ENCODE measurements at places on chromosomes 12 and 14. TPM values are rescaled to one million over a fixed set of nuclear protein-coding genes. Genes with fewer than 3 reads are reported as not detected.

DNA sequence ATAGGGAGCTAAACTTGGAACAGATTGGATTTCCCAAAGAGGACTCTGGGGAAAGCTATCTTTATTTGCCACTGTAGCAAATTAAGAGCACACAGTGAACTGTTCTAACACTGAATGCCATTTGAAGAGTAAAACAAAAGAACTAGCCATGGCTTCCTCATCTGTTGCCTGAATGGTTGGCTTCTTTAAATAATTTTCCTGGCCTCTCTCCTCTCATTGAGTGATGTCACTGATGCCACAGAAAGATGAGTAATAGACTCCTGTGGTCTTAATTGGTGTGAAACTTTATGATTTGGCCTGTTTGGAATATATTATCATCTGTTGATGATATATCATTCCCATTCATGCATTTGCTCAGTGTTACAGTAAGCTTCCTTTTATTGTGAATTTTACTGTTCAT, 42.5 kb downstream of the WDR20 start:
- no peaks in the 10 kb centered on the region for H3K36me3 ChIP-seq
- H3K27ac ChIP-seq, result no peak overlapping the region
- DNase-seq, result no peak
- no peaks in the 10 kb centered on the region for H3K27me3 ChIP-seq

GRCh38 chr12:16606201-16606849, 363 bp upstream of the LMO3 start:
- peak overlapping the region; percentile 63 for H3K4me3 ChIP-seq
- DNase-seq, result no peak
- no peaks in the 10 kb centered on the region for H3K36me3 ChIP-seq
- H3K4me1 ChIP-seq, result no peaks in the 10 kb centered on the region
- H3K27ac ChIP-seq, result peak overlapping the region; percentile 83

DNA sequence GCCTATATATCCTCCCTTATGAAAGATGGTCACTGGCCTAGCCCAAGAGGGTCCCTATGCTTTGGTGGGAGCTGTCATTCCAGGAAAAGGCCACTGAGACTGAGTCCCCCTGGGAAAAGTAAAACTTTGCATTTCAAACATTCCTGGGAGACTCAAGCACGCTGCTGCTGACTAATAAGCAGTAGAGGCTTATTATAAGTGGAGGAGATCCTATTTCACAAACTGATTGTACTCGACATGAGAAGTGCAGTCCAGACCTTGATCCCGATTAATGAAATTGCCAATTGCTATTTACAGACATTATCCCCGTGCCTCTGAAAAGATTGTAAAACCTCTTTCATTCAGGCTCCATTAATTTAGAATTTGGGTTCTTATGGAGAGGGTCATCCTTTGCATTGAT, 96.6 kb downstream of the EMP1 start:
- no peaks in the 10 kb centered on the region for H3K27me3 ChIP-seq
- DNase-seq, result no peak
- H3K27ac ChIP-seq, result no peak overlapping the region
- H3K4me3 ChIP-seq, result no peak overlapping the region

DNA sequence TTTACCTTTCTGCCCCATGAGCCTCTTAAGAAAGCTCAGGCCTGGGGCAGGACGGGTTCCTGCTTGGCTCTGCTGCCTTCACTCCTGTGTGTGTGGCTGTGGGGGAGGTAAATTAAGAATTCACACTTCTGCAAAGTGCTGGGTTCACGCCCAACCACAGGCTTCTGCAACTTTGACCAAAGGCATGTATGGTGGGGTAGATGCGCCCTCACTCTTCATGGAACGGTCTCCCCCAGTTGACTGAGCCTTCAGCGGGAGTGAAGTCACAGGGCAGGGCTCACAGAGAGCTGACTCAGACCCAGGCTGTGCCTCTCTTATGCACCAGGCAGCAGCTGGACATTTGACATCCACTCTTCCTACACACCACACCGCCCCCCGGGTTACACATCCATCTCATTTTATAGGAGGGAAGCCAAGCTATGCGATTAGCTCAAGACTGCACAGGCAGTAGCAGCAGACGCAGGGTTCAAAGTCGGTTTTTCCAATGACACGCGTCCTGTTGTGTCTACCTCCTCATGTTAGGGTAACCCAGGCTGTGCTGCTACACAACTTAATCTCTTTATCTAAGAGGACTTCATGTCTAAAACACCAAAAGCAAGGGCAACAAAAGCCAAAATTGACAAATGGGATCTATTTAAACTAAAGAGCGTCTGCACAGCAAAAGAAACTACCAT, 15.4 kb upstream of the BCL11B start:
- H3K36me3 ChIP-seq, result no peaks in the 10 kb centered on the region
- H3K4me1 ChIP-seq, result no peaks in the 10 kb centered on the region
- DNase-seq, result no peak
- H3K27me3 ChIP-seq, result no peaks in the 10 kb centered on the region
- H3K27ac ChIP-seq, result no peak overlapping the region
- H3K4me3 ChIP-seq, result no peak overlapping the region

- H3K4me3 ChIP-seq, result no peak overlapping the region
- H3K27ac ChIP-seq, result no peak overlapping the region
- DNase-seq, result no peak
- H3K36me3 ChIP-seq, result no peaks in the 10 kb centered on the region
- no peaks in the 10 kb centered on the region for H3K27me3 ChIP-seq
These were observed 17.9 kb upstream of the PTGR2 start for GRCh38 chr14:73833530-73834260.

DNA sequence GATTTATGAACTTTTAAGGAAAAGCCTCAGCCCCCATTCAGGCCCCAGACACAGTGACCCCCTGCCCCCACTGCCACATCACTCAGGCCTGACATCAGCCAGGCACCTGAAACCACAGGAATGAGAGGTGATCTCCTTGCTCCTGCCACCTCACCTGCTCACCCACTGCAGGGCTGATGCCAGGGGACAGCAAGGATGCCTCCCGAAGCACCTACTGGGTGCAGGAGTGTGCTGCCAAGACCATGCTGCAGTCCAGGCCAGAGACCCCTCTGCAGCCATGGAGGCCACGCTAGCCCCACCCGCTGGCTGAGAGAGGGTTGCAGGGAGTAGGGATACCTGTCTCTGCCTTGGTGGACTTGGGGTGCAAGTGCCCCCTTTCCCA, 18.6 kb upstream of the KRT7 start:
- H3K27ac ChIP-seq, result no peak overlapping the region
- H3K4me1 ChIP-seq, result peaks cover 6% of the 10 kb centered on the region
- DNase-seq, result no peak
- no peaks in the 10 kb centered on the region for H3K36me3 ChIP-seq
- no peak overlapping the region for H3K4me3 ChIP-seq

- H3K4me3 ChIP-seq, result no peak overlapping the region
- H3K36me3 ChIP-seq, result peaks cover 19% of the 10 kb centered on the region
- no peak for DNase-seq
- no peak overlapping the region for H3K27ac ChIP-seq
- H3K27me3 ChIP-seq, result no peaks in the 10 kb centered on the region
- H3K4me1 ChIP-seq, result no peaks in the 10 kb centered on the region
These were observed 36.7 kb upstream of the PITPNM2 start for GRCh38 chr12:123187637-123188036.

DNA sequence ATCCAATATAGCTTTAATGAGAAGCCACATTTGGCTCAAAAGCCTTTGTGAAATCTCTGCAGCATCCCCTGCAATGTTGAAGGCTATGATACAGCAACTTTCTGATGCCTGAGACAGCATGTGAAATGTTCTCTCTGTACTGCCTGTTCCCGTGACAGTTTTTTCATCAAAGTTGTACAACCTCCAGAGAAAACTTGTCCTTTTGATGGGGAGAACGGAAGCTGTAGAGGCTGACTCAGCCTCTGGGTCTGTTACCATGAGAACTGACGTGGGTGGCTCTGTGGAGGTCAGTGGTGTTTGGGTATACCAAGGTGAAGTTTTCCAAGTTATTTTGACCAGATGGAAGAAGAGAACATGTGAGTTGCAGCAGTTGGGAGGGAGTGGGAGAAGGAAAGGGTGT, 17.0 kb downstream of the SLC4A8 start:
- no peaks in the 10 kb centered on the region for H3K27me3 ChIP-seq
- no peaks in the 10 kb centered on the region for H3K4me1 ChIP-seq
- H3K4me3 ChIP-seq, result no peak overlapping the region
- no peak for DNase-seq
- H3K27ac ChIP-seq, result no peak overlapping the region

DNA sequence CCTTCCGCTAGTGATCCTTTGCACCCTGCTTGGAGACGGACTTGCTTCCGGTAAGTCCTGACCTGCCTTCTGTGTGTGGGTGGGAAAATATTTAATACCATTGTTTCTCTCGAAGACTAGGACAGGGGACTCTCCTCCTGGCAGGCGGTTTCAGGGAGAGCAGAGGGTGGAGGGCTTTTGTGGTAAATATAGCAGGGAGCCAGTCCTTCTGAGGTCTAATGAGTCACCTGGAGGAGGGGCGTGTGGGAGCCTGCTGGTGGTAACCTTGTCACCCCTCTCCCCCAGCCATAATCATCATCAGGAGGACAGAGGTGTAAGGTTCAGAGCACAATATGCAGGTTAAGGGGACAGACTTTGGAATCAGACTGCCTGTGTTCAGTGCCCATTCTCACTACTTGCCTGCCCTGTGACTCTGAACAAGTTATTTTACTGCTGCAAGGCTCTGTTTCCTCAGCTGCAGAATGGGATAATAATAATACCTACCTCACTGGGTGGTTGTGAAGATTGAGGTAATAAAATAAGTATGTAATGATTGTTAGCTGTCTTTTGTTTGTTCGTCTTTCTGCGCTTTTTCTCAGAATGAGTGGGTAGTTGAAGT, 47.4 kb downstream of the SUSD6 start:
- peak overlapping the region; percentile 50 for H3K27ac ChIP-seq
- H3K4me3 ChIP-seq, result no peak overlapping the region
- no peaks in the 10 kb centered on the region for H3K27me3 ChIP-seq
- H3K4me1 ChIP-seq, result peaks cover 15% of the 10 kb centered on the region
- H3K36me3 ChIP-seq, result peaks cover 16% of the 10 kb centered on the region

Gene HCAR2
- 3.9 TPM for total RNA-seq

DNA sequence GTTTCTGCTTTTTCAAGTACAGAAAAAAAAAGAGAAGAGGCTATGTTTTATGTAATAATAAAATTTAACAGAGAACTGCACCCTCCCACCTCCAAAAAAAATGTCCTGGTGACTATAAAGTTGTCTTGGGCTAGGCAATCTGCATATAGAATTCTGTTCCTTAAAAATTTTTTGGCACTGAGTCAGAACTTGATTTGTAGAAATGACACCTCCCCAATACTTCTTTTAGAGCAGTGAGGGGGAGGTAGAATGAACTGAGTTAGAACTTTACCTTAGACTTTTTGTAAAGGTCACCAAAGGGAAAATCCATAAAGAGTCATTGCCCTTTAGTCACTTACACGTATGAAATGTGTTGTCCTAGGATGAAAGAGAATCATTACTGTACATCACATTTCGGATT, 80.0 kb downstream of the BTG1 start:
- DNase-seq, result no peak
- H3K4me1 ChIP-seq, result no peaks in the 10 kb centered on the region
- H3K4me3 ChIP-seq, result no peak overlapping the region
- H3K27ac ChIP-seq, result no peak overlapping the region

DNA sequence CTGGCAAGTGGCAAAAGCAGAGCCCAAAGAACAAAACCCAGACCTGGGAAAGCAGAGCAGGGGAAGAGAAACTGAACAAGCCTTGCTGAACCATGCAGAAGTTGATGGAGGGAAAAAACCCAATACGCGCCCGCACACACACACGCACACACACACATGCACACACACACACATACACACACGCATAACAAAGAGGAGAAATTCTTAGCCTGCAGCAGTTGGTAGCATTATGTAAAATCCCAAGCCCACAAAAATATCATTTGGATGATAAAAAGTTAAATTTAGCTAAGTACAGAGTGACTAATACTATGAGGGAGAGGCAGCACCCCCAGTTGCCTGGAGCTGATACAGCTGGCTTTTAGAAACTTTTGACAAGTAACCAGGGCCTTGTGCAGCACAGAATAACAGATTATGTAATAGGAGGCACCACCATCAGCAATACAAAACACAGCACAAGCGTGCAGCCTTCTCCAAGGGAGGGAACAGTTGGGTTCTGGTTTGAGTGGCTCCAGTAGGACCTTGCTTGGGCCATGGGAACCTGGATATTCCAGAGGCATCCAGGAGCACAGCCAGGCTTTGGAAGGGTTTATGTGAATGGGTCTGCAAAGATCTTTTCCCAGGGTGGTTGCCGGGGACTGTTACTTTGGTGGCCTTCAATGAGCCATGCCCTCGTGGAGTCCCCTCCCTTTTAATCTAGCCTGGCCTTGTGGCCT, 35.3 kb downstream of the PITPNM2 start:
- no peaks in the 10 kb centered on the region for H3K27me3 ChIP-seq
- H3K4me1 ChIP-seq, result peaks cover 8% of the 10 kb centered on the region
- H3K36me3 ChIP-seq, result no peaks in the 10 kb centered on the region
- H3K27ac ChIP-seq, result peak overlapping the region; percentile 61
- peak; percentile 88 for DNase-seq

Gene KRT71
- not detected for total RNA-seq

GRCh38 chr12:19223695-19224094, 94.2 kb downstream of the PLEKHA5 start:
- no peak for DNase-seq
- H3K27me3 ChIP-seq, result no peaks in the 10 kb centered on the region
- H3K4me1 ChIP-seq, result peaks cover 6% of the 10 kb centered on the region

- no peaks in the 10 kb centered on the region for H3K36me3 ChIP-seq
- H3K27me3 ChIP-seq, result no peaks in the 10 kb centered on the region
- H3K4me3 ChIP-seq, result no peak overlapping the region
- DNase-seq, result no peak
These were observed 81.4 kb downstream of the ATXN7L3B start for GRCh38 chr12:74619084-74619483.

Gene TAS2R50
- not detected for total RNA-seq

- H3K36me3 ChIP-seq, result peaks cover 87% of the 10 kb centered on the region
- H3K4me3 ChIP-seq, result no peak overlapping the region
- no peak overlapping the region for H3K27ac ChIP-seq
- DNase-seq, result no peak
- no peaks in the 10 kb centered on the region for H3K27me3 ChIP-seq
- H3K4me1 ChIP-seq, result peaks cover 9% of the 10 kb centered on the region
These were observed 12.8 kb upstream of the BMAL2 start for GRCh38 chr12:27319848-27320247.

- no peaks in the 10 kb centered on the region for H3K4me1 ChIP-seq
- H3K36me3 ChIP-seq, result no peaks in the 10 kb centered on the region
- H3K4me3 ChIP-seq, result peak overlapping the region; percentile 68
- no peak overlapping the region for H3K27ac ChIP-seq
- DNase-seq, result no peak
These were observed 474 bp downstream of the TRPV4 start for GRCh38 chr12:109832541-109833306.
